ENCODE measurements at places on chromosomes 7 and 10. TPM values are rescaled to one million over a fixed set of nuclear protein-coding genes. Genes with fewer than 3 reads are reported as not detected.

The ATP5F1C gene
- total RNA-seq, result 126 TPM

DNA sequence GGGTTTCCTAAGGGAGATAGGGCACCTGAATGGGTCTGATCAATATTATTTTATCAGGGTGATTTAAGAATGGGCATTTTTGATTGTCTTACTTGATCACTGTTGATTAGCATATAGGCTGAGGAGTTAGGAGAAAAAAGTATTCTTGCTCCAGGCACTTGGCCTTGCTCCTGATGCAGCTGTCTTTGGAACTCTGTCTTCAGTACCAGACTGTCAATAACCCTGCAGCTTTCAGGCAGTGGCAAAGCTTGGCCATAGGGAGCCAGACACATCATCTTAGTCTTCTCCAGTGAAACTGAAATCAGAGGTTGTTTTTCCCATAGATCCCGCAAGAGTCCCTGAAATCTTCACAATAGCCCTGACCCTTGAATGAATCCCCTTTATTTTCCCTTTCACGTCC lies 47.2 kb downstream of the EXOC4 start:
- DNase-seq, result no peak

DNA sequence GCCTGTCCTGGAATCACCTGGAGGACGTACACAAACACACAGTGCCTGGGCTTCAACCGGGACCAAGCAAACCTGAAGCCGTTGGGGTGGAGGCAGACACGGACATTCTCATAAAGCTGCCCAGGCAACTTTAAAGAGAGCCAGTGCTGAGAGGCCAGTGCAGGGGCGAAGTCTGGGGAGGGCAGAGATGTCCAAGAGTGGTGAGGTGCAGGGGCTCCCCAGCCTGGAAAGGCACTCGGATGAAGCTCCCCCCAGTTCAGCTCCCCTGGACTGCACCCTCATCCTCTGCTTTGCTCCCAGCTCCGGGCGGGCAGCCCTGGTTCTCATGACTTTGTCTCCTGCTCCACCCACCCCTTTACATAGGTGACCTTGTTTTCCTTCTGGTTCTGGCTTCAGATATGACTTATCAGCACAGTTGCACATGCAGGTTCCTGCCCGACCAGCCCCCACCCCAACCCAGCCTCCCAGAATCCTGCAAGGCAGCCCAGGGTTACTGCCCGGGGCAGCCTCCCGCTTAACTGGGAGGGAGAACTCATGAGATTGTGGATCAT lies 60.8 kb upstream of the EEPD1 start:
- DNase-seq, result no peak

DNA sequence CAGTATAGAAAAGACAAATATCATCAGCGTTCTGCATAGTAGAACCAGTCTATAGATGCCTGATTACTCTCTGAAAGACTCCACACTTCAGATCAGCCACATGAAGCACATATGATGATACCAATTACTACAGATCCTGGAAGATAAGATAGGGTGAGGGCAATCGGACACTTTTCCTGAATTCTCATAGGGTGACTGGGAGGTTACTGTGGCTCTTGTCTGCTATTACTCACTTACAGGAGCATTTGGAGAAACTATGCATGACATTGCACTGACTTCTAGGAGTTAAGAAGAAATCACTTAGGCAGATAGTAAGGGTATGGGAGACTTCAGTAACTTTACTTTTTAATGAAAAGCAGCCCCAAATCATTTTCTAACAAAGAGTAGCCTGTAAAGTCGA lies 1140.9 kb downstream of the XPNPEP1 start:
- no peak for DNase-seq

GRCh38 chr7:106070201-106070551 lies 41.9 kb downstream of the SYPL1 start:
- DNase-seq, result peak; percentile 17

DNA sequence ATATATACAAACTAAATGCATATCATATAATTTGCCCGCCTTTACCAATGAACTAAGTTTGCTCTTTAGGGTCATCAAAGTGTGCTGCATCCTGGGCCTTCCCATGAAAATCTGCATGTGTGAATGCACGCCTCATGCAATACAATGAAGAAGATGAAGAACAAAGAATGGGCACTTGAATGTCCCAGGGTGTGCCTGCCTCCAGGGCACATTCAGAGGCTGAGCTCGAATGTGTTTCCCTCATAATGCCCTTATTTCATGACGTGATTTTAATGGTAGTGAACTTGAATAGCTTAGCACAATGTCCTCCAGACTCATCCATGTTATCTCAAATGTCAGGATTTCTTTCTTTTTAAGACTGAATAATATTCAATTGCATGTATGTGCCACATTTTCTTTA lies 824.9 kb downstream of the TNS3 start:
- DNase-seq, result no peak

DNA sequence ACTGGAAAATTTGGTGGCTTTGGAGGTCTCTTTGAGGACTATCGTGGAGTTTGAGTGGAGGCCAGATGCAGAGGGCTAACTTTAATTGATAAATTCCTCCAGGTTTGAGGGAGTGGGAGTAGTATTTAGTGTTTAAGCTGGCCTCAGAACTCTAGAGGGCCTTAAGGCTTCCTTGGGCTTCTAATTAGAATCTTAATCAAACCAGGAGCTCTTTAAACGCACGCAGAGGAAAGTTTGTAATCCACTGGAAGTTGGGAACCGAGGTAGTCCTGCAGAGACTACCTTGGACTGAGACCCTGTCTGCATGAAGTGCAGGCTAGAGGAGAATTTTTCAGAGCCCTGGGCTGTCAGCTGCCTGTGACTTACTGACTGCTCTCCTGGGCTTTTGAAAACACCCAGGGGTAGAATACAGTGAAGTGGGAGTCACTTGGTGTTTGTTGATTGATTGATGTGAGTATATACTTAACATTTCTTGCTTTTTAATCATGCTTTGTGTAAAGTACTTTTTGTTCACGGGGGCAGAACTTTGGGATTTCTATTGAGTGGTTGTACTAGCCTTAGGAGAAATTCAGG lies 5.9 kb downstream of the SPAG6 start:
- DNase-seq, result no peak

DNA sequence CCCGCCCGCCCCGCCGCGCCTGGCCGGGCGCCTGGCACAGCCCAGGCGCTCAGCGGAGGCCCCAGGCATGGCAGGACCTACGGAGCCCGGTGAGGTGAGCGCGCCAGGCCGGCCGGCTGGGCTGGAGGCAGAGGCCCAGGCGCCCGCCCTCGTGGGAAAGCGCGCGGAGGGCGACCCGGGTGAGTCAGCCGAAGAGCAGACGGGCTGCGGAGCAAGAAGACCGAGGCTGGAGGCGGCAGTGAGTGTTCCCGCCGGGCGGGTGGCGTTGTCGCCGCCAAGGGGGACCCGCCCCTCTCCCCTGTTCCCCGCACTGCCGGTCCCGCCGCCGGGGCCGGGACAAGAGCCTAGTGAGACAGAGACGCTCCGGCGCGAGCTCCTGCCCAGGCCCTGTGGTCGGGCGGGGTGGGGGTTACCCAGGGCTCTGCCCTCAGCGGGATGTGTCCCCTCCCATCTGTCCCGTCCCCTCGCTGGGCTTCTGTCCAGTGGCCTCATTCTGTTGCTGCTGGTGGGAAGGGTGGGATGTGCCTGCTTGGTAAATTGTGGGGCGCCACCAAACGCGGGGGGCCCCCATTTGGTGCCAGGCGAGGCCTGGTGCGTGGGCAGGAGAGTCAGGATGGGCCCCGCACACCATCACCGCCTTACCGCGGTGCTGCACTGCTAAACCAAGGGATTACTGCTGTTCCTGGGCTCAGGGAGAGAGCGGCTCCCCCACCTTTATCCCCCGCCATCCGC lies 17.0 kb upstream of the NODAL start:
- DNase-seq, result peak; percentile 78

DNA sequence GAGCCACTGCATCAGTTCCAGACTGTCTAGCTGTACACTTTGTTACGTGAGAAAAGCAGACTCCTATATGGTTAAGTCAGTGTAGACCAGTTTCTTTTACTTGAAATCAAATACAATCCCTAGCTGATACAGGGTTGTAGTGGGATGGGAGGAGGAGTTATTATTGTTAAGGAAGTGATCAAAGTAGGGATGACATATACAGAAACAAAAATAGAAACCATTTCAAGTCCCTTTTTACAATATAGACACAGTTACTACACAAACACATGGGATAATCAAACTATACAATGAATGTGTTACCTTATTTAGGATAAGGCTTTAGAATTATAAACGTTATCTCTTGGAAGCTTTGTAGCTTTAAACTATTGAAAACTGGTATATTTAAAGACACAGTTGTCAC lies 233.9 kb downstream of the GRM8 start:
- no peak for DNase-seq

DNA sequence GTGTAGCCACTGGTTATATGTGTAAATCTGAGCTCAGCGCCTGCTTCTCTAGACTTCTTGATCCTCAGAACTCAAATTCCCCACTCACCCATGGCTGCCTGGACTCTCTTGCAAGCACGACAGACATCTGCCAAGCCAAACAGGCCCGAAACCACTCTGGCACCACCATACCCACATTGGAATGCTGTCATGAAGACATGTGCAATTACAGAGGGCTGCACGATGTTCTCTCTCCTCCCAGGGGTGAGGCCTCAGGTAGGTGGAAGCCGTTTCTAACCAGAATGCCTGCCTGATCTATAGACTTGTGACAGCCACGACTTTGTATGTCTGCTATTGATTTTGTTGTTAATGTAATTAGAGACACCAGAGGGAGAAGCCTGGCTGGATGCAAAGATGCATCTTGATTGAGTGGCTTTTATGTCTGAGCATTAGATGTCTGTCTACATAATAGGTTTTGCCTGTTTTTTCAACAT lies 4.0 kb downstream of the BAMBI start:
- DNase-seq, result no peak

- no peak for DNase-seq
Measured at GRCh38 chr10:76394707-76395042, 963.3 kb downstream of the LRMDA start.

GRCh38 chr7:26681819-26682418 lies 182.5 kb downstream of the SKAP2 start:
- no peak for DNase-seq

The NACAD gene
- 26.9 TPM for total RNA-seq

GRCh38 chr10:54620352-54620751 lies 180.7 kb downstream of the PCDH15 start:
- no peak for DNase-seq

The TEX47 gene
- total RNA-seq, result not detected

- DNase-seq, result no peak
Measured at GRCh38 chr7:113179313-113179712, 61.0 kb upstream of the SMIM30 start.

The VSTM2A gene
- not detected for total RNA-seq

The OR6B1 gene
- not detected for total RNA-seq

DNA sequence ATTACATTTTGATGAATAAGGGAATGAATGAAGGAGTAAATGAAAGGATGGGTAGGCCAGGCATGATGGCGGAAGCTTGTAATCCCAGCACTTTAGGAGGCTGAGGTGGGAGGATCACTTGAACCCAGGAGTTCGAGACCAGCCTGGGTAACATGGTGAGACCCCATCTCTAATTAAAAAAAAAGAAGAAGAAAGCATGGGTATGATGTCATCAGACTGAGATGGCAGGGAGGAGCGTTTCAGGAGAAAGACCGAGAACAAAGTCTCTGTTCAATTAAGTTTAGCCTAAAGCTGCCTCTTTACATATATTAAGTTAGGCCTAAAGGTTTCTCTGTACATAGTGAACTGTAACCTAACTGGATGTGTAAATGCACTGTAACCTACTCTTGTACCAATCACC lies 42.2 kb upstream of the SMNDC1 start:
- no peak for DNase-seq

DNA sequence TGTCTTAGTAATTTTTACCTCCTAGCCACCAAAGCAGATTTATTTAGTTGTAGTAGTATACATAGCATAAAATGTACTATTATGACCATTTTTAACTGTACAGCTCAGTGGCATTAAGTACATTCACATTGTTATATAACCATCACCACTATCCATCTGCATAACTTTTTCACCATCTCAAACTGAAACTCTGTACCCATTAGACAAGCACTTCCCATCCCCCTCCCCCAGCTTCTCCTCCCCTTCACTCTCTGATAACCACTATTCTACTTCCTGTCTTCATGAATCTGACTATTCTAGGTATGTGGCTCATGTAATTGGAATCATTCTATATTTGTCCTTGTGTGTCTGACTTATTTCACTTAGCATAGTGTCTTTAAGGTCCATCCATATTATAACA lies 71.9 kb downstream of the MRPL32 start:
- DNase-seq, result no peak

- DNase-seq, result no peak
Measured at GRCh38 chr7:134477954-134478353, 19.1 kb upstream of the AKR1B1 start.

The ZNF425 gene
- total RNA-seq, result 4.8 TPM

The IDI2 gene
- not detected for total RNA-seq

GRCh38 chr10:131519723-131520605 lies 208.4 kb upstream of the TCERG1L start:
- DNase-seq, result no peak

- DNase-seq, result no peak
Measured at GRCh38 chr7:64602086-64602485, 39.2 kb upstream of the ZNF680 start.

The OPALIN gene
- not detected for total RNA-seq

GRCh38 chr7:150876817-150877526 lies 24.7 kb downstream of the AOC1 start:
- peak; percentile 52 for DNase-seq

DNA sequence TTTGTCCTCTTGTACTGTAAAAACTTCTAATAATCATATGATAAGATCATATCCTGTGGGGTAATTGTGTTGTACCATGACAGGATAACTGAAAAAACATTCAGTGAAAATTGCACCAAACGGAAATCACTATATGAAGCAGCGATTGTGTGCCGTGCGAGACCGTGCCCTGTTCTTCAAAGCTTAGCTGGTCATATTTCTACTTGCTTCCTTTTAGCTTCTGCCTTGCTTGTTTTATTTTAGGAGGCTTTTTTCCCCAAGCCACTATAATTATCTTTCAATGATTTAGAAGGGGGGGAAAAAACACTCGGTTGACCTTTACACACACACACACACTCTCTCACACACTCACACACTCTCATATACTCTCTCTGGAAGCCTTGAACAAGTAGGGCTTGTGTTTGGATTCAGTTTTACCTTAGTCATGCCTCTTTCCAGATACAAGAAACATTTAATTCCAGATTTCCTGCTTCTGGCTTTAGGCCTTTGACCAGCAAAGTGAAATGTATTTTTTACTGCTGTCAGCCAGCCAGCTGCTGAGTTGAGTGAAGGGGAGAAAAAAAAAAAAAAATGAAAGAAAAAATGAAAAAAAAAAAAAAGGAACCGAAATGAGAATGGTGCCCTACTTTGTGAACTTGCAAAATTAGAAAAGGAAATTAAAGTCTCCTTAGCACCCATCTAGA lies 181.4 kb downstream of the ARID5B start:
- no peak for DNase-seq

GRCh38 chr7:30136117-30136731 lies 1.4 kb downstream of the MTURN start:
- no peak for DNase-seq

Data from uterus (tissue), 4 donors.